ENCODE measurements at places on chromosomes 13 and 19.

DNA sequence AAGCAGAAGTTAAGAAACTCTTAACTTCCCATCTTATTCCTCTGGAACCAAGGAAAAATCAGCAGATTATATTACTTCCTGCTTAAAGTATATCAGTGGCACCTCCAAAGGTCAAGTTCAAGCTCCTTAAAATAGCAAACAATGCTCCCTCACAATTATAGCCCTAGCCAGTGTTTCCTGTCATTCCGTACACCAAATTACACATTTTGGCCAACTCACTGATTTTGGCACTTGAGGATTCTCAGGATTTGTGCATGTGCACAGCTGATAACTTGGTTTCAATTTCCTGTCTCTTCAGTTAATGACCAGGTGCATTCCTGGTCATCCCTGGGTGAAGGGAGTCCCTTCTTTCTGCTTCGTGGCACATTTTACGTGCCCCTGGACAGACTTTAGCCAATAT lies 42.0 kb downstream of the TPP2 start:
- no peak for DNase-seq

DNA sequence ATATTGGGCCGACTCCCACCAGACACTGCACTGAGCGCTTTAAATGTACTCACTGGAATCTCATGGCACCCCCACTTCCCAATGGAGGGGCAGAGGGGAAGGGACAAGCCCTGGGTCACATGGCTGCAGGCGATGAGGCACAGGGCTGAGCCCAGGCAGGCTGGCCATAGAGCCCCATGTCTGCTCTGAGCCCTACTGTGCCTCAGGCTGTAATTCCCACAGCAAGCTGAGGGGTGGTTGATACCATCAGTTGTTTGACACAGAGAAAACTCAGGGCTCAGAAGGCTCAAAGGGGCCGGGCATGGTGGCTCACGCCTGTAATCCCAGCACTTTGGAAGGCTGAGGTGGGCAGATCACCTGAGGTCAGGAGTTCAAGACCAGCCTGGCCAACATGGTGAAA lies 25.1 kb downstream of the RFX1 start:
- DNase-seq = no peak

DNA sequence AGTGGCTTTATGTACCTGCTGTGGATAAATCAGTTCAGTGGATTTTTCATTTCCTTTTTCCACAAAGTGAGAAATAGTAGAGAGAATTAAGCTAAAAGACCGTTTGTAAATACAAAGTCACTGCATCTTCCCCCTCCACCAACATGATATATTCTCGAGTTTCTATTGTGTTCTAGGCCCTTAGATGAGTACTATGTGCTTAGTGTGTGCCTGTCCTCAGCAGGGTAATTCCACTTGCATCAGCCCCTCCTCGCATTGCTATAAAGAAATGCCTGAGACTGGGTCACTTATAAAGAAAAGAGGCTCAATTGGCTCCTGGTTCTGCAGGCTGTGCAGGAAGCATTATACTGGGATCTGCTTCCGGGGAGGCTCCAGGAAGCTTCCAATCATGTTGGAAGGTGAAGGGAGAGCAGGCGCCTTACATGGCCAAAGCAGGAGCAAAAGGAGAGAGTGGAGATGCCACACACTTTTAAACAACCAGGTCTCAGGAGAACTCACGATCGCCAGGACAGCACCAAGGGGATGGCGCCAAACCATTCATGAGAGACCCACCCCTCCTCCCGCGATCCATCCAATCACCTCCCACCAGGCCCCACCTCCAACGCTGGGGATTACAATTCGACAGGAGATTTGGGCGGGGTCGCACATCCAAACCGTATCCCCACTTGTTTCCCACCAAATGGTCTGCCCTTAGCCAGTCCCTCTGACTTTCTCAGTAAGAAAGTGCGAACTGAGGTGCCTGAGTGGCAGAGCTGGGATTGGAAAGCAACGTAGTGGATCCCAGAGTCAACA lies 102.3 kb upstream of the ABCC4 start:
- no peak for DNase-seq

DNA sequence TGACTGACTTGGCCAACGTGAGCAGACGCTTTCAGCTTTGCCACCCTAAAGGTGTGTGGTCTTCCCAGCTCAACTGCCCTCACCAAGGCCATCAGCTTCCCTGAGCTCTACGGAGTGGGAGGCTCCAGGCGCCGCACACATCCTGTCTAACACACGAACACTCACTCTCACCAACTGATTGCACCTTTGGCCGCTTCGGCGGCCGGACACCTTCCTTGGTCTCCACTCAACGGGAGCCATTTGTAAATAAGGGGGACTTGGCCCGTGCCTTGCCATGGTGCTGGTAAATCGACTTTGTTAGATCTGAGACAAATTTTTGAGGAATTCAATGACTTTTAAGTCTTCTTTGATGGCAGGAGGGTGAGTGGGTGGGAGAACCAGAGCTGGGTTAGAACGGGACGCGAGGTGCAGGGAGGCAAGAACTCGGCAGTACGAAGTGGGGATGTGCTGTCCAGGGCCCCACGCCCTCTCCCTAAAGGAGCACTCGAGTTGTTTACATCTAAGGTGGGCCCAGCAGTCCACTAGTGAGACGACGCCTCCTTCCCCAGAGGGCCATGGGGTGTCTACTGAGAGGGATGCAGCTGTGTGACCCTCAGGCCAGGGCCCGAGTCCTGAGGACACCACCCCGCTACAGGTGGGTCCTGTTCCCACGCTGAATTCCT lies 4.4 kb downstream of the C13orf46 start:
- peak; percentile 55 for DNase-seq

GRCh38 chr13:67119481-67119894 lies 110.6 kb downstream of the PCDH9 start:
- DNase-seq = no peak

GRCh38 chr13:29909975-29910674 lies 59.7 kb upstream of the UBL3 start:
- DNase-seq = peak; percentile 69

- DNase-seq = no peak
These were observed 28.1 kb upstream of the SIAH3 start for GRCh38 chr13:45879666-45880065.

DNA sequence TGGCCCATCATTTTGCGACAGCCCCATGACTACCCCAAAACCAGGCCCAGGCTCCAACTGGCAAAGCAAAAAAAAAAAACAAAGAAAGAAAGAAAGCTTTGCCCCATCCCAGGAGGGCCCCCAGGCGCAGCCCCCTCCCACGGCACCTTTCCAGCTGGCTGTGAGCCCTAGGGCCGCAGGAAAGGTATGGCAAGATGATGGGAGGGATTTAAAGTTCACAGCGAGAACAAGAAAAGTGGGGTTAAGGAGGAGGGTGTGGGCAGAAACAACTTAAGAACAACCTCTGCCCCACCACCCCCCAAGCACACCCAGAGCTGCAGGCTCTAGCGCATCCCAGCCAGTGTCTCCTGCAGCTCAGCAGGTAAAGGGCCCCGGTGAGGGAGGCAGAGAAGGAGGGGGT lies at the start of gene CYP2F1:
CYP2F1 (plus strand) TSS at position 301 of the 400 bp plus-strand sequence. CDS start 1,757 bp downstream, outside the sequence.
- DNase-seq = no peak

DNA sequence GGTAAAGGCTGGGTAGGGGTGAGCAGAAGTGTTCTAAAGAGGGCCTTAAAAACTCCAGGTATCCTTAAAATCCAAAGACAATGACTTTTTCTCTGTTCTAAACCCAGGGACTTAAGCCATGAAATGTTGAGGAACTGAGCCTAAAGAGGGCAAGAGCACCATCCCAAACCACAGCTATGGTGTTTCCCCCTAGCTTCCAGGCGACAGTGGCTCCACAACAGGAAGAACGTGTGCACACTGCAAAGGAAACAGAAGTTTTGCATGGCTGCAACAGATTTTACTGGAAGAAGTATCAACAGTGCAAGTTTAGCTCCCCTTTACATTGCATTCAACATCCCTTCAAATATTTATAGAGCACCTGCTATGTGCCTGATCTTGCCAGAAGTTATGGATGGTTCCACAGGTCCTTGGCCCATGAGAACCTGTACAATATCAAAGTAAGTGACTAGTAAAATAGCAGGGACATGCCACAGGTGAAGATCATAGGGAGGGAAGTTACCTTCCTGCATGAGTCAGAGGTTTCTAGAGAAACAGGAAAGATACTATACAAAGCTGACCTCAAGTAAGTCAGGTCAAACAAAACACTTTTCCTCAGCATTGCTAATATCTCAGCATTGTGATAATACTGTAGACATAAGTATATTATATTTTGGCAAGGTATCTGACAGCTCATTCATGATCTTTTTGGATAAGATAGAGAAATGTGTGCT lies 8.4 kb upstream of the KCTD12 start:
- no peak for DNase-seq

DNA sequence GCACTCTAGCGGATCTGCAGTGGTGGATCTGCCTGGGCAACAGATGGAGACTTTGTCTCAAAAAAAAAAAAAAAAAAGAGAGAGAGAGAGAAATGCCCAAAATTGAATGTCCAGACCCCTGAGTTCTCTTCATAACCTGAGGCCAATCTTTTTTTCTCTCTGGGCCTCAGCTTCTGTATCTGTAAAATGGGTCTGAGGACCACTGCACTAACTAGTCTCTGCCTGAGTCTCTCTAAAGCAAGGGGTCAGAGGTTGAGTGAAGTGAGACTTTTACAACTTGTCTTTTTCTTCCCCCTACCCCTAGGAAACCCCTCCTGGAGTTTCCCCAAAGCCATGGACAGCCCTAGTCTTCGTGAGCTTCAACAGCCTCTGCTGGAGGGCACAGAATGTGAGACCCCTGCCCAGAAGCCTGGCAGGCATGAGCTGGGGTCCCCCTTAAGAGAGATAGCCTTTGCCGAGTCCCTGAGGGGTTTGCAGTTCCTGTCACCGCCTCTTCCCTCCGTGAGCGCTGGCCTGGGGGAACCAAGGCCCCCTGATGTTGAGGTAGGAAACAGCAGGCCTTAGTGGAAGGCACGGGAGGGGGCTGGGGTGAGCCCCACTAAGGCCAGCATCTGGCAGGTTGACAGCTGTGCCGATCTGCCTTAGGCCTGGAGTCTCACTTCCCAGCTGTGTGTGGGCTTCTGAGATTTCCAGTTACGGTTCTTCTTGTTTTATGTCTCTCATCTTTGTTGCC lies 1.8 kb downstream of the TMEM91 start:
- DNase-seq = no peak

- DNase-seq = no peak
These were observed 5.3 kb downstream of the ABCA7 start for GRCh38 chr19:1045247-1045603.

GRCh38 chr19:29525901-29526729 lies at the start of gene VSTM2B:
Gene VSTM2B, plus strand, starts transcription at chr19:29525994. Its CDS starts 590 bp downstream, at chr19:29526584.
- no peak for DNase-seq

DNA sequence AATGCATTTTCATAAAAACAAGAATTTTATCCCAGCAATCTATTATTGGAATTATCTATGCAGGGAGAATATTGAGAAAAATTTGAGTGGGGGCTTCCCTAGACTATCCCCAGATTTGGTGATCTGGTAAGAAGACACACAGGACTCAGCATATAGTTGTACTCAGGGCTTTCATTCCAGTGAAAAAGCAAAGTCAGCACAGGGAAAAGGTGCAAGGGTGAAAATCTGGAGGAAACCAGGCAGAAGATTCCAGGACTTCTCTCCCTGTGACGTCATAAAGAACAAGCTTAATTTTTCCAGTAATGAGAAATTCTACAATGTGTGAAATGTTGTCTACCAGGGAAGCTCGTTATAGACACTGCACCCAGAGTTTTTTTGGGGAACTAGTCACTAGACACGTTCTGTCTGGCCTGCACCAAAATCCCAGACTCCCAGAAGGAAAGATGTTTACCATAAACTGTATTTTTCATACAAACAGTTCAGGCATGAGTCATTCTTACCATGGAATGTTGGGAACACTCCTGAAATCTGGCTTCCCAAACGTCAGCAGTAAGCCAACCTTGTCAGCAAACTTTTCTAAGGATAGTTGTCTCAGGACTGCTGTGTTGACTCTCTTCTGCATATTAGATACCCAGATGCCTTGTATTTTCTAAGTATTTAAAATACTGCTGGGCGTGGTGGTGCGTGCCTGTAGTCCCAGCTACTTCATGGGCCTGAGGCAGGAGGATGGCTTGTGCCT lies 107.4 kb downstream of the DNAJC3 start:
- DNase-seq = no peak

DNA sequence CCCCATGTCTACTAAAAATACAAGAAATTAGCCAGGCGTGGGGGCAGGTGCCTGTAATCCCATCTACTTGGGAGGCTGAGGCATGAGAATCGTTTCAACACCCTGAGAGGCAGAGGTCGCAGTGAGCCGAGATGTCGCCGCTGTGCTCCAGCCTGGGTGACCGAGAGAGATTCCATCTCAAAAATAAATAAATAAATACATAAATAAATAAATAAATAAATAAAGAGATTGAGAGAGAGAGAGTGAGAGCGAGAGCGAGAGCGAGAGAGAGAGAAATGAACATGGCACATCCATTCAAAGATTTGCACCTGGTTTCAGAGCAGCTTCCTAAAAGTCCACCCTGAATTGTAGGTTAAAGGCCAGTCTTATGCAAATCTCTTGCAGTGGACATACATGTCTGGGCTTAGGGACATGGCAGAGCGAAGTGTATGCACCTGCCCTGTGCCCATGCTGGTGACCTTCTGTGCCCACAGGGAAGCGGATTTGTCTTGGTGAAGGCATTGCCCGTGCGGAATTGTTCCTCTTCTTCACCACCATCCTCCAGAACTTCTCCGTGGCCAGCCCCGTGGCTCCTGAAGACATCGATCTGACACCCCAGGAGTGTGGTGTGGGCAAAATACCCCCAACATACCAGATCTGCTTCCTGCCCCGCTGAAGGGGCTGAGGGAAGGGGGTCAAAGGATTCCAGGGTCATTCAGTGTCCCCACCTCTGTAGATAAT lies 42.3 kb upstream of the CYP2B6 start:
- DNase-seq = no peak

- no peak for DNase-seq
These were observed 220.9 kb downstream of the FOXO1 start for GRCh38 chr13:40445557-40445990.

DNA sequence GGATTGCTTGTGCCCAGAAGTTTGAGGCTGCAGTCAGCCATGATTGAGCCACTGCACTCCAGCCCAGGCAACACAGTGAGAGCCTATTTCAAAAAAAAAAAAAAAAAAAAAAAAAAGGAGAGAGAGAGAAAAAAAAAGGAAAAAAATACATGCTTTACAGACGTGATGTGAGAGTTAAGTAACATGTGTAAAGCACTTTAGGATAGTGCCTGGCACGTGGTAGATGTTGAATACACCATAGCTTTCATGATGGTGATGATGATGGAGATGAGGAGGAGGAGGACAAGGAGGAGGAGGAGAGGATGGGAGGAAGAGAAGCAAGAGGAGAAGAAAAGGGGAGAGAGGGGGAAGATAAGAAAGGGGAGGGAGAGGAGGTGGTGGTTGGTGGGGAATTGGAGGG lies 15.1 kb upstream of the RUBCNL start:
- DNase-seq = no peak

GRCh38 chr19:13507053-13507611 lies 853 bp upstream of the CACNA1A start:
- DNase-seq = no peak

GRCh38 chr13:33168321-33168960 lies 117.1 kb downstream of the STARD13 start:
- DNase-seq = no peak
